CD4-positive, alpha-beta T cell (primary cell): ENCODE measurements at places on chromosomes 12 and 14. TPM values are rescaled to one million over a fixed set of nuclear protein-coding genes. Genes with fewer than 3 reads are reported as not detected.

The STYK1 gene
- not detected for total RNA-seq

The SLC5A8 gene
- not detected for total RNA-seq

The CLEC4D gene
- total RNA-seq: not detected

The GALC gene
- 14.9 TPM for total RNA-seq

The AMN1 gene
- 8.5 TPM for total RNA-seq

The SLC4A8 gene
- 1.3 TPM for total RNA-seq

The PTPN6 gene
- total RNA-seq: 83.5 TPM

The FAM222A gene
- 1.1 TPM for total RNA-seq

The CMKLR1 gene
- not detected for total RNA-seq

The GPRC5A gene
- total RNA-seq: 0.47 TPM

The KIF5A gene
- total RNA-seq: 0.47 TPM

The C12orf60 gene
- total RNA-seq: 0.22 TPM

The RTL1 gene
- not detected for total RNA-seq

The HSP90B1 gene
- total RNA-seq: 201 TPM

The ISCU gene
- total RNA-seq: 269 TPM

The NID2 gene
- not detected for total RNA-seq

The ANO6 gene
- 11.7 TPM for total RNA-seq

The FIGNL2 gene
- 1.2 TPM for total RNA-seq

The PMEL gene
- total RNA-seq: not detected
